ENCODE measurements at places on chromosomes 2 and 18.

DNA sequence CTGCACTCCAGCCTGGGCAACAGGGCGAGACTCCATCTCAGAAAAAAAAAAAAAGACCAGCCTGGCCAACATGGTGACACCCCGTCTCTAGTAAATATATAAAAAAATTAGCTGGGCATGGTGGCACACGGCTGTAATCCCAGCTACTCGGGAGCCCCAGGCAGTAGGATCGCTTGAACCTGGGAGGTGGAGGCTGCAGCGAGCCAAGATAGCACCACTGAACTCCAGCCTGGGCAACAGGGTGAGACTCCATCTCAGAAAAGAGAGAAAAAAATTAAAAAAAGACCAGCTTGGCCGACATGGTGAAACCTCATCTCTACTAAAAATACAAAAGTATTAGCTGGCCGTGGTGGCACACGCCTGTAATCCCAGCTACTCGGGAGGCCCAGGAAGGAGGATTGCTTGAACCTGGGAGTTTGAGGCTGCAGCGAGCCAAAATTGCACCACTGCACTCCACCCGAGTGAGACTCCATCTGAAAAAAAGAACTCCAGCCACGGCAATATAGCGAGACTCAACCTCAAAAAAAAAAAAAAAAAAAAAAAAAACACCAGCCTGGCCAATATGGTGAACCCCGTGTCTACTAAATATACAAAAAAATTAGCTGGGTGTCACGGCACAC is 346.1 kb upstream of the PLGLB2 start:
- no peak for DNase-seq

- DNase-seq = no peak
Measured at GRCh38 chr2:96684883-96685576, 42.5 kb downstream of the FER1L5 start.

- no peak for DNase-seq
Measured at GRCh38 chr2:135985826-135986393, 484 bp upstream of the DARS1 start.

DNA sequence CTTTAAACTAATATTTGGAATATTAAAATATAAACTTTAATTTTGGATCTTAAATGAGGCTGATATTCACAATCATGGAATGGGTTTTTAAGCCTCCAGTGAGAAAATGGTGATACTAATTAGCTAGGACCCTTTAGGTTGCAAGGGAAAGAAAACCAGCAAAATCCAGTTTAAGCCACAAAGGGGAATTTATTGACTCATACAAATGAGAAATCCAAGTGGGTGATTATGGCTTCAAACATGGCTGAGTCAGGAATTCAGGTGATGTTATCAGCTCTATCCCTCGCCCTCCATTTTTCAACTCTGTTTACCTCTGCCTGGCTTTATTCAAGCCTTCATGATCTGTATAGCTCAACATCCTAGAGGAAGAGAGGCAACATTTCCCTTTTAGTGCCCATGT is 75.3 kb upstream of the DLX2 start:
- DNase-seq = no peak

DNA sequence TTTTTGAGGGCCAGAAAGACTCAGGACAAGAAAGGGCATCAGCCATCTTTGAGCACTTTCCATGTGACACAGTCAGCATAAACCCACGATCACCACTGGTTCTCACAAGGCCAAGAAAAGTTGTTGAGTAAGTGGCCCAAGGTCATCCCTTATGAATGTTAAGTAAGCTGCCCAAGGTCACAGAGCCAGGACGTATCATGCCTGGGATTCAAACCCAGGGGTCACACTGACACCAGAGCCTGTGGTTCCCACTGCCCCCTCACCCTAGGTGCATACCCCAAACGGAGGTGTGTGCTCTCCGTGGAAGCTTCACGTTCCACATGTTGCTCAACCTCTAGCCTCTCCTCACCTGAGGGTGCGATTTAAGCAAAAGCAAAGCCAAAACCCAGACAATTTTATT is 2.3 kb upstream of the CTIF start:
- no peak for DNase-seq

GRCh38 chr2:1817256-1818051 is 73.1 kb upstream of the PXDN start:
- DNase-seq = peak; percentile 91

GRCh38 chr2:23505984-23506380 is 121.0 kb downstream of the KLHL29 start:
- no peak for DNase-seq

DNA sequence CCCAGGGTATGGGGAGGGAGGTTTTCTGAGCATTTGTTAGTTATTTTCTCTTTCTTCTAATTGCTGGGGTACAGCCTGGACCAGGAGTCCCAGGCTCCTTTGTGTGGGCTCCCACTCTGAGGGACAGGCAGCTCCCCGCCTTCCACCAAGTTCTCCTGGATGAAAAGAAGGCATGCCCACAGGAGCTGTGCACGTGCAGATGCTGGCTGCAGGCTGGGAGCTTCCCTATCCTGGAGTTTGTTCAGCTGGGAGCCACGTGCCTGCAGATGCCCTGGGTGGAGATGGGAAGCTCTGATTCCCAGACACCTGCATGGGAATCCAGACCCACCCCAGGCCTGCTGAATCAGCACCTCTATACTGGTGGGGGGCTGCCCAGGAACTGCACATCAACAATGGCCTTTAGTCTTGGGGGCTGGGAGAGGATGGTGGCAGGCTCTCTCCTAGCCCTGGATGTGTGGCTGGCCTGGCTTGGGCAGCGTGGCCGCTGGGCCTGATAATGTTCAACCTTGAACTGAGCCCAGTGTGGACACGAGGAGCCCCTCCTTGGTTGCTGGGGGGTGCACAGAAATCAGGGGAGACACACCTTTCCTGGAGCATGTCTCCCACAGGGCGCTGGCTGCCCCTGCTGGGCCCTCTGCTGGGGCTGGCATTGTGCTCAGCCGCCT is 233.6 kb upstream of the HS6ST1 start:
- no peak for DNase-seq

DNA sequence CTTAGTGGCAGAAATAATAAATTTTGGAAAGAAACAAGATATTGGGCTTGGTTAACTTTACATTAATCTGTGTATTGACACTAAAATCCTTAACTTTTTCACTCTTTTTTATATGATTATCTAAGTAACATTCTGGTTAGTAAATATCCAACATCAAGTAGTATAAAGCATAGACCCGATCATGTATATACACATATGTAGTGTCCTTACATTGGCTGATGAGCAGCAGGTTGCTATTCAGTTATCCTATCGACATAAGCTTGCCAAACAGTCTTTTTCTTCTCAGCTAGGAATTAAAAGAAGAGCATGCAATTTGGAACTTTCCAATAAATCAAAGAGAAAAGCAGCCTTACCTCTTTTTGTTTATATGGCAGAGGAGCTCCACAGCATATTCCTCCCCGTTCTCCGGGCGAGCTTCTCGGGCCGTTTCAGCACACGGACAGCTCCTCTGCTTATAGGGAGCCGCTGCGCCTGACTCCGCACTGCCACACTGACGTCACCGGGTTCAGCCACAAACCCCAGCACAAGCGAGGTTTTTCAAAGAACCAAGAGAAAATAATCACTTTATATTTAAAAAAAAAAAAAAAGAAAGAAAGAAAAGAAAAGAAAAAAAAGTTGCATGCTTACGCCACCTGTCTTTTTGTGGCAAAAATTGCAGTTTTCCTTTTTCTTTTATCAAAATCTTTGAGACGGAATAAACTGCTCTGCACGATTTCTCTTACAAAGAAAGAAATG is at the start of gene SCG2:
Gene SCG2 (minus strand): TSS at position 430 of the 735 bp plus-strand sequence. CDS start 3,079 bp downstream, outside the sequence.
- peak; percentile 86 for DNase-seq

Measured in right forelimb (tissue), 1 donor.